CD8-positive, alpha-beta memory T cell (primary cell): ENCODE measurements at places on chromosomes 2 and 18. TPM values are rescaled to one million over a fixed set of nuclear protein-coding genes. Genes with fewer than 3 reads are reported as not detected.

DNA sequence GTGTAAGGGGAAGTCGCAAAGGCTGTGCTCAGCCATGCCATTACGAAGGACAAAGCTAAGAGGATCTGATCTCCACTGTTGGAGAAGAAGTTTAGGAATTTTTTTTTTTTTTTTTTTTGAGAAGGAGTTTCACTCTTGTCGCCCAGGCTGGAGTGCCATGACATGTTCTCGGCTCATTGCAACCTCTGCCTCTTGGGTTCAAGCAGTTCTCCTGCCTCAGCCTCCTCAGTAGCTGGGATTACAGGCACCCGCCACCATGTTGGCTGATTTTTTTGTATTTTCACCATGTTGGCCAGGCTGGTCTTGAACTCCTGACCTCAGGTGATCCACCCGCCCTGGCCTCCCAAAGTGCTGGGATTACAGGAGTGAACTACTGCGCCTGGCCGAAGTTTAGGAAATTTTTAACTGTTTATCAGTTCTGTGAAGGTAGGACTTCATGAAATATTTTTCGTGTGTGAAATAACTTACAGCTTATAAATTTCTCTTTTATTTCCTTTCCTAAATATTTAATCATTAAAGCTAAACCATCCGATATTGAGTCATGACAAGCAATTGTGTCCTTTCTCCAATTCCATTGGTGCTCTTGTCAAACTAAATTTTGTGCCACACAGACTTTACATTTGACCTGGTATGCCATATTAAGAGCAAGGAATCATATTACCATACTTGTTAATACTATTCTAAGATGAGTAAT, 22.2 kb downstream of the DDX1 start:
- H3K27me3 ChIP-seq = no peaks in the 10 kb centered on the region
- H3K4me1 ChIP-seq = no peaks in the 10 kb centered on the region
- DNase-seq = no peak
- H3K36me3 ChIP-seq = peaks cover 15% of the 10 kb centered on the region
- H3K27ac ChIP-seq = no peak overlapping the region

DNA sequence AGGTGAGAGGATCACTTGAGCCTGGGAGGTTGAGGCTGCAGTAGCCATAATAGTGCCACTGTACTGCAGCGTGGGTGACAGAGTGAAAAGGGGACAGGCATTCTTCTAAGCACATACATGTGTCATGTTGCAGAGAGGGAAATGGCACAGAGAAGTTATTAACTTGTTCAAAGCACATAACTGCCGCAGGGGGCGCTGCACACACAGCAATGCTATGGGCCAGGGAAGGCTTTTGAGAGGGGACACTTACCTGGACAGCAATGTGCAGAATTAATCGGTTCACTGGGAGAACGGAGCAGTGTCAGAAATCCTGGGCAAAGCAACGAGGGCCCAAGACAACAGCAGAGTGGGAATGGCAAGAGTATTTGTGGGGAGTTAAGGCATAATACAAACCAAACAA, 2.4 kb downstream of the SCYGR8 start:
- DNase-seq = no peak
- H3K27ac ChIP-seq = no peak overlapping the region
- no peaks in the 10 kb centered on the region for H3K4me1 ChIP-seq

- no peaks in the 10 kb centered on the region for H3K36me3 ChIP-seq
- H3K4me3 ChIP-seq = no peak overlapping the region
- no peaks in the 10 kb centered on the region for H3K27me3 ChIP-seq
- peaks cover 19% of the 10 kb centered on the region for H3K4me1 ChIP-seq
These were observed 47.0 kb downstream of the TSHZ1 start for GRCh38 chr18:75257605-75258004.

- H3K4me3 ChIP-seq = no peak overlapping the region
- no peaks in the 10 kb centered on the region for H3K4me1 ChIP-seq
- no peaks in the 10 kb centered on the region for H3K36me3 ChIP-seq
- no peaks in the 10 kb centered on the region for H3K27me3 ChIP-seq
- no peak overlapping the region for H3K27ac ChIP-seq
- DNase-seq = no peak
These were observed 7.0 kb upstream of the CLIP4 start for GRCh38 chr2:29108225-29108624.

DNA sequence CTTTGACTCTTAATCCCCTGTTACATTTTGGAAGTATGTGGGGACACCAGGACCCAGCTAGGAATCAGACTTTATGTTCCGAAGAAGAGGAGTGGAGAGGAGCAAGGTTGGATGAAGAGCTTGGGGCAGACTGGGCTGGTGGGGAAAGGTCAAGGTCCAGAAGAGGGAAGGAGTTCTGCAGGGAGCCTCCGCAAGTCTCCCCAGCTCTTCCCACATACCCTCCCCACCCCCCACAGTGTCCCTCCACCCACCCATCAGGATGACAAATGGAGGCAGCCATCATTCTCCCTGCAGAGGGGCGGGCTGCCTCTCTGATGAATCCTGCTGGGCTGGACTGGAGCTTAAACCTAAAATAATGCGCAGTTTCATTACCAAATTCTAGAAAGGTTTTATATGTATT, 77.2 kb downstream of the ACKR3 start:
- no peaks in the 10 kb centered on the region for H3K36me3 ChIP-seq
- no peak for DNase-seq
- H3K4me1 ChIP-seq = no peaks in the 10 kb centered on the region
- no peak overlapping the region for H3K4me3 ChIP-seq

GRCh38 chr2:168574856-168575630, 119.0 kb downstream of the CERS6 start:
- H3K27ac ChIP-seq = no peak overlapping the region
- H3K4me1 ChIP-seq = peaks cover 14% of the 10 kb centered on the region
- H3K36me3 ChIP-seq = no peaks in the 10 kb centered on the region
- H3K4me3 ChIP-seq = no peak overlapping the region

Gene UGT1A3
- not detected for total RNA-seq

Gene SERPINB13
- total RNA-seq = not detected
